ENCODE measurements at places on chromosomes 12 and 14.
A peak's percentile ranks its signal among the peaks of the same experiment; 100 is the strongest.

- DNase-seq, result no peak
These were observed 42.9 kb upstream of the TSPAN8 start for GRCh38 chr12:71200706-71201105.

GRCh38 chr14:94935706-94936300, 165.9 kb upstream of the GSC start:
- no peak for DNase-seq

DNA sequence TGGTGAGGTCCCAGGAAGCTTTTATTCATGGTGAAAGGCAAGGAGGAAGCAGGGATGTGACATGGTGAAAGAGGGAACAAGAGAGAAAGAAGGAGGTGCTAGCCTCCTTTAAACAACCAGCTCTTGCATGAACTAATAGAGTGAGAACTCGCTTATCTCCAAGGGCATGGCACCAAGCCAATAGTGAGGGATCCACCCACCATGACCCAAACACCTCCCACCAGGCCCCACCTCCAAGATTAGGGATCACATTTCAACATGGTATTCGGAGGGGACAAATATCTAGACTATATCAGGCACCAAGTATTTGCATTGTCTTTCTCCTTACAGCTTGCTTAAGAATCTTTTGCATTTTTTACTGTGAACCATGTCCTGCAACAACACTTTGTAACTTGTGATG, 91.9 kb upstream of the DHRS4 start:
- no peak for DNase-seq

- no peak for DNase-seq
These were observed 14.2 kb downstream of the BLTP3B start for GRCh38 chr12:100128512-100128908.

DNA sequence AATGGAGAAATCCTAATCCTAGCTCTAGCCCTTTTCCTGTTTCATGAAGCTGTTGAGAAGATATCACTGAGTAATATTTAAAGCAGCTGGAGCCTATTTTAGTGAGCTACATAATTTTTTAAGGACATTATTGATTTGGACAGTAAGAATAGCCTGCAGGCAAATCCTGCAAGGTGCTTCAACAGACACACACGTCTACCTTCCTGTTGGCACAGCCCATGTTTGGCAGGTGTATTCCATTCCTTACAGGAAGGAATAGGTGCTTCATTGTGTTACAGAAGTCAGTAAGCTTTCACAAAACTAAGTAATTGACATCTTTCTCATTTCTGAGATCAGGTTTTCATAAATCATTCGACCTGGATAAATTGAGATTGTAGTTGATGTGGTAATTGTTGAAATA, 50.6 kb downstream of the FOXA1 start:
- peak; percentile 56 for DNase-seq

GRCh38 chr14:64823305-64823861, 56.3 kb downstream of the SPTB start:
- DNase-seq, result peak; percentile 83

GRCh38 chr12:110355073-110355472, 48.4 kb downstream of the ANAPC7 start:
- DNase-seq, result no peak

DNA sequence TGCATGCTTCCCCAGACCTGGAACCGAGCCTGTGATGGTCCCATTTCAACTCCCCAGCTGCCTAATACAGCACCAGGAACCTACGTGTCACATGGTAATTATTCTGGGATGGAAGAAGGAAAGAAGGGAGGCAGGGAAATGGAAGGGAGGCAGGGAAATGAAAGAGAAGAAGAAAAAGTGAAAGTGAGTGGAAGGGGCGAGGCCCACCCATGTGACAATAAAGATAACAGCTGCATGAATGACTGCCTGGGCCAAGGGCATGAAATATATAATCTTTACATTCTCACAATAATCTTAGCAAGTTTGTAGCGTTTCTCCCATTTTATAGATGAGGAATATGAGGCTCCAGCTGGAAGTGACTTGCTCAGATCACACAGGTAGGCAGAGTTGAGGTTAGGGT, 245.0 kb upstream of the PWP1 start:
- no peak for DNase-seq

DNA sequence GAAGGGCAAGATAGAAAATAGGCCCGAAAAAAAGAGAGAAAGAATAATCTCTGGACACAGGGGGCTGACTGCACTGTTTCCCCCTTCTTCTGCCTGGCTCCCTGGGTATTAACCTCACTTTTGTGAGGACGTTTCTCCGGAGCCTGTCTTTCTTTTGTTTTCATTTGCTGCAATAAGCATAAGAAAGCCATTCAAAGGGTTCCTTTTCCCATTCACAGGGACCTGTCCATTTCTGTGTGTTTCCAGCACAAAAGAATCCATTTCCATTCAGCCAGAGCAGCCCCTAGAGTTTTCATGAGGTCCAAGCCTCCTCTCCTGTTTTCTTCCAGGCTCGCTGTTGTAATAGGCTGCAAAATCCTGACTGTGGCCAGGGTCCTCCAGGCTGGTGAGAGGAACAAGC, 16.8 kb downstream of the PLXNC1 start:
- DNase-seq, result no peak

GRCh38 chr12:68264857-68265256, 11.5 kb upstream of the IL22 start:
- no peak for DNase-seq

- DNase-seq, result no peak
These were observed 17.7 kb upstream of the ANAPC7 start for GRCh38 chr12:110421159-110421661.

DNA sequence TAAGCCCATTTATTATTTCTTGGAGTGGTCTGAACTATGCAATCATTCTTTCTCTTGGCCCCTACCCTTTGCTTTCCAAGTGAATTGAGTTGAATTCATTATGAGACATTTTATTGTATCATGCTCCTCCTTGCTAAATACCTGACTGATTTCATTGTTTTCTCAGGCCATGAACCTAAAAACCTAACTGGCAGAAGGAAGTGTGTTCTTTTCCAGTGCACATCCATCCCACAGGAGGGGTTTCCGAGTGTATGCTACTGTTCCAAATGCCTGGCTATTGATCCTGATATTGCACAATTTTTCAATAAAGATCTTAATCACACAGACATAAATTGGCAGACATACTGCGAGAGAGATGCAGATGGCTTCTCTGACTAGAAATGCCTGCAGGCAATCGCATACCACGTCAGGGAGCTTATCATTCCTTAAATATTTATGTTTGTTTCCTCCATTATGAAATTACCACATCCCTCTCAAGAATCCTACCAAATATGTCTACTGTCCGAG, 162.2 kb upstream of the EGLN3 start:
- no peak for DNase-seq

DNA sequence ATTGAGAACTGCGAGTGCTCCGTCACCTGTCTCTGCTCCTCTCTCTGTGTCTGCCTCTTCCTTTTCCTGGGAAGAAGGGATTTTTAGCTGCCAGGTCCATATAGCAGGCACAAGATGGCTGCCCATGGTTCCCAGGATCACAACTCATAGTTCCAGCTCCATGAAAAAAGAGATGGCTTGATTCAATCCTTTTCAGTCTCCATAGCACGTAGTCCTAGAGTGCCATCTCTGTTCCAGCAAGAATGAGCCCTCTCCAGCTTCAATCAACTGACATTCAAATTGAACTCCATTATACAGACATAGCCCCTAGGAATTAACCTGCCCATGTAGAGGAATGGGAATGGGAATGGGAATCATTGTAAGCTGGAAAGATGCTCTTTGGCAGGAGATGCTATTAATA, 34.7 kb upstream of the RTRAF start:
- DNase-seq, result no peak

DNA sequence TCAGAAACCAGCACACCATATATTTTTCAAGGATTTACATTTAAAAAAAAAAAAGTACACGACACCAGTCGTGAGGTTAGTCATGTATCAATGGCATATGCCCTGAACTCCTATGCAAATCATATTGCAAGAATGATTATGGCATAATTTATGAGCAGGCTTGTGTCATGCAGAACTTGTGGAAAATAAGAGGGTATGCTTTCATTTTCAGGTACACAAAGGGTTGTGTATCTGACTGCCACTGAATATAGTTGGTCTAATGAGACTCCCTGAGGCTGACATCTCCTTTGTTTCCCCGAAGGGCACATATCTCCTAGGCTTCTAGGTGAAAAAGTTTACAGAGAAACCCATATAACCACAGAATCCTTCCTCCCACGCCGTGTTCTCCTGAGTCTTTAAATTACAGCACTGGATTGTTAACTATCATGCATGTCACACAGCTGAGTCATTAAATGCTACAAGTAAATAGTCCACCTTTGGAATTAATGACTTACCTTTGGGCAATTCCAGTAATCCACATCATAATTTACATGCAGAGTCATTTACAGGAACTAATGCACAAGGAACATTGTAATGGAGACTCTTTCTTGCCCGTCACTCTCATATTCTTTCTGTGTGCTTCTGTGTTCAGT, 356.7 kb upstream of the DIO2 start:
- DNase-seq, result no peak

DNA sequence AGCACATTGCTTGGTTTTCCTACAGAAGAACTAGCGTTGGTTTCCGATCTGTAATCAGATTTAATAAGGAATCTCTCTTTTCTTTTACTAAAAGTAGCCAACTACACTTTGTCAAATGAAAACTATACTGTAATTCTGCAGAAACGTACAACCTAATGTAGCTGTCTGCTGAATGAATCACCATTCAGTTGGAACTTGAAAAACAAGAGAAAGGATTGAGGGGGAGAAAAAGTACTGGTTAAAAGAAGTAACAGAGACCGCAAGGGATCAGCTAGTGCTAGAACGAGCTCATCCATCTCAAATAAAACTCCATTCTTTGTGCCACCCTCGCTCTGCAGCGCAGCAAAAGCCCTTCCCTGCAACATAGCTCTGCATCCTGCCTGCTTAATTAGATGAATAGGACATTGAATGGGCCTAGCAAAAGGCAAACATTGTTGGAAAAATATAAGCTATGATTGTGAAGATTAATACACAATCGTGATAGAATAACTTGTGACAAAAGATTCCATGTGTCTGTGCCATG, 2.6 kb downstream of the GARIN2 start:
- no peak for DNase-seq

DNA sequence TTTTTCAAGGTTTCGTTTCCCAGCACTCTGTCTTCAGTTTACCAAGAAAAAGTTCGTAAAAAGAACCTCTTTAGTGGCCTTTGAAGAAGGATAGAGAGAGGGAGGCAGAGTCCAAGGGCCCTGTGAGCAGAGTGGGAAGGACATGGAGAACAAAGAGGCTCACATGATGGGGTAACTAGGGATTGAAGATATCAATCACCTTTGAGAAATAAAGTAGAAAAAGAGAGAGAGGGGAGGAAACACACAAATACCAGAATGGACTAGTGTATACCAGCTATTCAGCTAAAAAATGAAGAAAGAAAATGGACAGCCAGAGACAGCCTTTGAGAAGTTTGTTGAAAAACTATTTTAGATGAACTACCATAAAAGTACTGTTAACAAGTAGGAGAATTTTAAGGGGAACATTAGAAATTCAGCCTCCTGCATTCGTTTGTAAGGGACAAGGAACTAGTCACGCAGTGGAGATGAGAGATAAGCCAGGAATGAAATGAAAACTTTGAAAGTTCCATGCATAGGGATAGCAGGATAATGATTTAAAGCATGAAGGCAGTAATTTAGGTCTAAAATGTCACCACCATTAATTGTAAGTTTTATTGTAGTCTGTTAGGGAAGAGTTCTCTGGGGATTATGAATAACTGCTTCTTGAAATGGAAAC, 82.1 kb downstream of the SPTSSA start:
- no peak for DNase-seq

GRCh38 chr14:22007363-22007762, 333.7 kb upstream of the OR4E1 start:
- no peak for DNase-seq

DNA sequence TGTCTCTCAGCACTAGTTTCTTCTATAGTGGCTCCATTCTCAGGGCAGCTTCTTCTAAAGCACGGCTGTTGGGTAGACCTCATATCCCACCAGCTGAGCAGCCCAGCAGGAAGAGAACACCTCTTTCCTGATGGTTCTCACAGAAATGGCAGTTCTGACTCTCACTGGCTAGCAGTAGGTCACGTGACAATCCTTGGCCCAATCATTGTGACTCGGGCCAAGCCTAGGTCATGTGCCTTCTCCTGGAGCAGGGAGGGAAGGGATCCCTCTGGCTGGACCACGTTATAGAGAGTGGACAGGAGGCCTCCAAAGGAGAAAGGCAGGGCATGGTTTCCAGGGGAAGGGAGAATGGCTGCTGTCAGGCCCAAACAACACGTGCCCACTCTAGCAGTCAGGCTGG, 149.1 kb downstream of the AACS start:
- DNase-seq, result no peak

DNA sequence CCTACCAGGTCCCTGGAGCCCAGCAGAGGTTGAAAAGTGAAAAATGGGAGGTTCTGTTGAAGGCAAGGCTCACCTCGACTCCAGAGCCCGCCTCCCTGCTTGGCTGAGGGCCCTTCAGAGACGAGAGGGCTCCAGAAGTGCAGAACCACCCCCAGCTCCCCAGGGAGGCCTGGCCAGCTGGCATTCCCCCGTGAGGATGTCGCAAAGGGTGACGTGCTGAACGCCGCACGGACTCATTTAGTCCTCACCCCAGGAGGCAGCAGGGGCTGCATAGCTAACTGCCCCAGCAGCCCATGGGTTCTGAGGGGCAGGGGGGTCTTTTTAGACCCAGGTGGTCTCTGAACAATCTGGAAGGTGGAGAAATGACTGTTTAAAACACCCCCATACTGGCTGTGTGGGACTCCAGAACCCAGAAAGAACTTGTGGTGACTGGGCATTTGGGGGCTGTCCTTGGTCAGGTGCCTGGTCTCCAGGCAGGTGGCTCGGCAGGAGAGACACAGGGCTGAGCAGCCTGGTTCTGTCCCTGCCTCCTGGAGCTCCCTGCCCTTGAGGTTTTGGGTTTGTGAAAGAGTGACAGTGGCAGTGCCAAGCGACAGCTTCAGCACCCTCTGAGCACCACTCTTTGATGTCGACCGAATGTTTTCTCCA, 32.0 kb downstream of the ANAPC7 start:
- DNase-seq, result no peak

- no peak for DNase-seq
These were observed 24.7 kb upstream of the LTA4H start for GRCh38 chr12:96060041-96060440.

DNA sequence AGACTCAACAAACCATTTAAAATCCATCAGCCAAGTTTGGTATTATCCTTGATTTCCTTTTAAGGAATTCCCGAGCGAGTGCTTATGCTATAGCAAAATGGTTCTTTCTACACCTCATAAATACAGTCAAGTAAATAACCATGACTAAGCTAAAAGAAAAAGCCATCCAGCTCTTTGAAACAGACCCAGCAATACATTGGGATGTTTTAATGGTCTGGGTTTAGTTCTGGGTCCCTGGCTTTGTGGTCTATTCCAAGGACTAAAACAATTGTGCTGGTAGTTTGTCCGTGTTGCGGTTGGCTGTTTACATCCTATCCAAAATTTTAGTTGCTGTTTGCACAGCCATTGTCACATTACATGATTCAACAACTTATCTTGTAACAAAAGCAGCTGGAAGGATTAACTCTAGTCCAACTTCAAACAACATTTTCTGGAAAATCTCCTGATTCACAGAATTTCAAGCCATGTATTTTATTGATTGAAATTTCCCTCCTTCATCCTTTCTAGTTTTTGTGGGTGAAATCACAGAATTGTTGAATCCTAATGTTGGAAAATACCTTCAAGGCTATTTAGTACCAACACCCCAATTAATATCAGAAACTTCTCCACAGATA, 19.6 kb downstream of the KLRB1 start:
- DNase-seq, result no peak

- DNase-seq, result no peak
These were observed 5.3 kb downstream of the RAD52 start for GRCh38 chr12:944211-944610.

GRCh38 chr14:36996857-36997590, 175.4 kb downstream of the SLC25A21 start:
- DNase-seq, result no peak

- peak; percentile 71 for DNase-seq
These were observed 12.9 kb upstream of the NEMF start for GRCh38 chr14:49865431-49865859.
